ENCODE measurements at places on chromosomes 4 and X.

- no peak for DNase-seq
Observed at GRCh38 chr4:13963601-13964000, 336.1 kb upstream of the BOD1L1 start.

DNA sequence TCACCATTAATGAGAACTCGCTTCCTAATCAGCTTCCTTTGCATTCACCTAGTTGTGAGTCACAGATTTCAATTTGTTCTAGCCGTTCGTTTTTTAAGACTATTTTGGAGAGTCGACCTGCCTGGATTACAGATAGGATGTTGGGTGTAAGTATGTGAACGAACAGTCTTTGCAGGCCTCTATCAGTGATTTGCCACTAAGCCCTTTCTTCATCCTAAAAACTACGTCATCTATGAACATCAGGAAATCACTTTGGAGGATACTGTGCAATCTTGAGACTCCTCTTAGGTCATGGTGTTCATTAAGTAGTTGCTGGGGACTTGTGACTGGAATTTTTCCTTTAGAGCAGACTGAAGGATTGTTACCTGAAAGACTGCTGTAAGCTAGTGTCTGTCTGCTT lies 1.1 kb downstream of the POLA1 start:
- no peak for DNase-seq

DNA sequence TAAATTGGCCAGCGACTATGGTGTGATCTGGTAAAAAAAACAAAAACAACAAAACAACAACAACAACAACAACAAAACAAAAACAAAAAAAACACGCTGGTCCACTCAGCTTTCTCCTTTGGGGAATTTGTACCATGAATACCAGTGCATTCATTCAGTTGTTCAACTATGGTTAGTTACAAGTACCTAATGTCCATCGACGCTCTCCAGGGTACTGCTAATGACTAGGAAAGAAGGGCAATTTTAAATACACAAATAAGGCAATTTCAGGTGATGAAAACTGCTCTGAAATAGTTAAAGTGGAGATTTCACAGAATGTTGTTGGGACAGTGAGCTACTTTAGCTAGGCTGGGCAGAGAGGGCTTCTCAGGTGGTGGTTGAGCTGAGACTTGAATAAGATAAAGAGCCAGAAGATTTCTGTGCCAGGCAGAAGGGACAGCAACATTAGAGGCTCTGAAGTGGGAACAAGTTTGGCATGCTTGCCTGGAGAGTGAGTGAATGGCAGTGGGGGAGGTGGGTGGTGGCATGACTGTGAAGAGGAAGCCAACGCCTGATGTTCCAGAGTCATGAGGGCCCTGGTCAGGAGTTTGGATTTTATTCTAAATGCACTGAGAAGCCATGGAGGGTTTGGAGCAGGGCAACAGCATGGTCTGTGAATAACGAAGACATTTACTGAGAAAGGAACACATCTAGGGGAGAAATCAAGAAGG lies 45.9 kb upstream of the PGRMC2 start:
- no peak for DNase-seq

DNA sequence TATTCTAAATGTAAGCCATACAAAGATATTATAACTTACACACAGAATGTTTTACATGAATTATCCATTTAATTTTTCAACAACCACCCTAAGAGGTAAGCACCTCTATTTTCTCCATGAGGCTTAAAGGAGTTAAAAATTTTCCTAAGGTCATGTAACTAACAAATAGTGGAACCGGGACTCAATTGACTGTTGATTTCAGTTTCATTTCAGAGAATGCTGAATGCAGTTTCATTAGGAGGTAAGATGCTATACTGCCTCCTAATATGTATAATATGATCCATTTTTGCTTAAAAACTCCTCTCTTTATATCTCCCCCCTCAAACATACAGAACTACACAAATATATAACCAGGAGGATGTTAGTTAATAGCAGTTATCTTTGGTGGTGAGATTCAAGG lies 29.1 kb downstream of the PHKA1 start:
- no peak for DNase-seq

DNA sequence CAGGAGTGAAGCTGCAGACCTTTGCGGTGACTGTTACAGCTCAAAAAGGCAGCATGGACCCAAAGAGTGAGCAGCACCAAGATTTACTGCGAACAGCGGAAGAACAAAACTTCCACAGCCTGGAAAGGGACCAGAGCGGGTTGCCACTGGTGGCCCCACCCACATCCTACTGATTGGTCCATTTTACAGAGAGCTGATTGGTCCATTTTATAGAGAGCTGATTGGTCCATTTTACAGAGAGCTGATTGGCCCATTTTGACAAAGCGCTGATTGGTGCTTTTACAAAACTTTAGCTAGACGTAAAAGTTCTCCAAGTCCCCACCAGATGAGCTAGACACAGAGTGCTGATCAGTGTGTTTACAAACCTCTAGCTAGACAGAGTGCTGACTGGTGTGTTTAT lies 134.2 kb upstream of the FRG1 start:
- DNase-seq: no peak

DNA sequence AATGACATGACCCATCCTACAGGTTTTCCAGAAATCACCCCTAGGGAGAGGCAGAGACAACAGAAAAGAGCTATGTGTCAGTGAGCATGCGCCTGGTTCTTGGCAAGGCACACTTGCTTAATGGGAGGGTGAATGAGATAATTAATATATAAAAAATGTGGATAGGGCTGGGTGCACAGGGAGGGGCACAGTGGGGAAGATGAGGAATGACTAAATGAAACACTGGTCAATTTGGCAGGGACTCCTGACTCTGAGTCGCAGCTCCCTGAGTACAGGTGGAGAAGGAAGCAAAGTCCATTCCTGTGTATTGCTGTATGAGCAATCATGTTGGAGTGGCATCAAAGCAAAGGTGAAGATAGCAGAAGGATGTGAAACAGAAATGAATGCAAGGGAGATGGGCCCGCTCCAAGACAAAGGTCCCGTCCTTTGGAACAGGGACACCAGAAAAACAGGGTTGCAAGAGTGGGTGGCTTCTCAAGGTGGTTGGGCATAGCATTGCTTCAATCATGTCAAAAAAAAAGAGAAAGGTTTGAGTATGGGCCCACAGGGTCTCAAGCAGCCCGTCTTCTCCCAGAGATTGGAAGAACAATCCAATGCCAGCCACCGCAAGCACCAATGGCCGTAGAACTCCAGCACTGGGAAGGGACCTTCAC lies 278.4 kb upstream of the AGTR2 start:
- DNase-seq: no peak

GRCh38 chrX:47484885-47485284 lies 1.9 kb upstream of the ZNF41 start:
- no peak for DNase-seq

GRCh38 chr4:87651941-87652340 lies 1.9 kb downstream of the DMP1 start:
- no peak for DNase-seq

DNA sequence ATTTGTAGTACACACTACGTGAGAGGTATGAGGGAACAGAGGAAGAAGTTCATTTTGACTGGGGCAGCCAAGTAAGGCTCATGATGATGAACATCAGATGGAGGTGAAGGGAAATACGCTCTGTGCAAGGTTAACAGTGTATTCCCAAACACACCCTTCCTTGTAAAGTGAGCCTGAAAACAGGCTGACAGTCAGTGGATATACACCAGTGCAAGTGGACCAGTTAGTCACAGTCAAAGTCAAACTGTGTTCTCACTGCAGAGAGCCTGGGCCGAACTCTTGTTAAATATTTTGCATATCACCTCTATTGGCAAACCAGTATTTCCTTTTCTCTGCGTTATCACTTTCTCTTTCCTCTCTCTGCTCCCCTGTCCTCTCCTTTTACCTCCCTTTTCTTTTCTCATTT lies 23.4 kb upstream of the RHOH start:
- no peak for DNase-seq

DNA sequence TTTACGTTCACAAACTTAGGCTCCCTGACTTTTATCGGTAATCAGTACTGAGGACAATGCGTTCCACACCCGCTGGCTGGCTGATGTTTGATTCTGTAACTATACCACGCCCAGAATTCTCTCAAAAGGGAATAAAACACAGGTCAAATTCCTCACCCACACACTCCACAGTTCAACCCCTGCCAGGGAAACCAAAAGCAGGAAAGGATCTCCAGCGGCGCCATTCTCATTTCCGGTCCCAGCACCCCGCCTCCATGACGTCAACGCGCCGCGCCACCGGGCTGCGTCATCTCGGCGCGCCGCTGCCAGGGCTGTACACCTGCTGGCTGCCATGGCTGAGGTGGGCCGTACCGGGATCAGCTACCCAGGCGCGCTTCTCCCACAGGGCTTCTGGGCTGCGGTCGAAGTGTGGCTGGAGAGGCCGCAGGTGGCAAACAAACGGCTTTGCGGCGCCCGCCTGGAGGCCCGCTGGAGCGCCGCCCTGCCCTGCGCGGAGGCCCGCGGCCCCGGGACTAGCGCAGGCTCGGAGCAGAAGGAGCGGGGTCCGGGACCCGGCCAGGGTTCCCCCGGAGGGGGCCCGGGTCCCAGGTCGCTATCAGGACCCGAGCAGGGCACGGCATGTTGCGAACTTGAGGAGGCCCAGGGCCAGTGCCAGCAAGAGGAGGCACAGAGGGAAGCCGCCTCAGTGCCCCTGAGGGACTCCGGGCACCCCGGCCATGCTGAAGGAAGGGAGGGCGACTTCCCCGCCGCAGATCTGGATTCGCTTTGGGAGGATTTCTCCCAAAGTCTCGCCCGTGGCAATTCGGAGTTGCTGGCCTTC lies at the start of the genes ACOX3 and TRMT44:
ACOX3 (minus strand) TSS at position 232 of the 820 bp plus-strand sequence. CDS start 24,202 bp downstream, outside the sequence.
TRMT44 (plus strand) TSS at position 286 of the 820 bp plus-strand sequence; CDS start at position 332, 46 bp downstream.
- DNase-seq: peak; percentile 94

DNA sequence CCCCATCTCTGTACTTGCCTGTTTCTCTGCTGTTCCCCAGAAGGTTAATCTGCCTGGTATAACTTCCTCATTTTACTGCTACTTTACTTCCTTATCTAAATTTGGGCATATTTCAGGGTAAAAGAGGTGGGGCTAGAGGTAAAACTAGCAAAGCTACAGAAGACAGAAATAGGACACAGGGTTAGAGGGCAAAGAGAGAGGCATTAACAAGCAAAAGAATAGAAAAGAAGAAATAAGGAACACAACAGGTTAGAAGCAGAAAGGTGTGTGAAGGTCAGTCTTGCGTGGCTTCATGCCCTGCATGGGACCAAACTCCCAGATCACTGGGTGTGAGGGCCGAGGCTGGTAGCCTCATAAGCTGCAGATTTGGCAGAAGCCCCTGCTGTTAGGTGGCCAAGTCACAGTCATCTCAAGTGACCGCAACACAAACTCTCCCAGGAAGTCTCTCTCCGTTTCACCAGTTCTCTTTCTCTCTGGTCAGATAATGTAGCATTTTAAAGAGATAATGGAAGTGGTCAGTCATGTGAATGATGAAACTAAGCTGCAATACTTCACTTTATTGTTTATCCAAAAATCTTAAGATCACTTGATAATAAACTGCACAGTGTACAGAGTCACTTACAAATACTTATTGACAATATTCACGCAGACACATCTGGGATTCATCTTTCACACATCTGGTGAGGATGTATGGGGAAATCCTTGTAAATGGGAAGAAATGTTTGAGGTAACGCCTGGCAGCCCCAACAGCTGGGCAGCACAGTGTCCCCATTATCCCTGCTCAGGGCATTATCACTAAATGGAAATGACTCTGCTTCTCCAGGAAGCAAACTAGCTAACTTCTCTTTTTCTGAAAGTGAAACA lies 16.4 kb downstream of the TMEM154 start:
- no peak for DNase-seq

GRCh38 chr4:61521451-61521850 lies 321.3 kb downstream of the ADGRL3 start:
- no peak for DNase-seq

GRCh38 chrX:19245711-19246269 lies 97.9 kb upstream of the PDHA1 start:
- no peak for DNase-seq

DNA sequence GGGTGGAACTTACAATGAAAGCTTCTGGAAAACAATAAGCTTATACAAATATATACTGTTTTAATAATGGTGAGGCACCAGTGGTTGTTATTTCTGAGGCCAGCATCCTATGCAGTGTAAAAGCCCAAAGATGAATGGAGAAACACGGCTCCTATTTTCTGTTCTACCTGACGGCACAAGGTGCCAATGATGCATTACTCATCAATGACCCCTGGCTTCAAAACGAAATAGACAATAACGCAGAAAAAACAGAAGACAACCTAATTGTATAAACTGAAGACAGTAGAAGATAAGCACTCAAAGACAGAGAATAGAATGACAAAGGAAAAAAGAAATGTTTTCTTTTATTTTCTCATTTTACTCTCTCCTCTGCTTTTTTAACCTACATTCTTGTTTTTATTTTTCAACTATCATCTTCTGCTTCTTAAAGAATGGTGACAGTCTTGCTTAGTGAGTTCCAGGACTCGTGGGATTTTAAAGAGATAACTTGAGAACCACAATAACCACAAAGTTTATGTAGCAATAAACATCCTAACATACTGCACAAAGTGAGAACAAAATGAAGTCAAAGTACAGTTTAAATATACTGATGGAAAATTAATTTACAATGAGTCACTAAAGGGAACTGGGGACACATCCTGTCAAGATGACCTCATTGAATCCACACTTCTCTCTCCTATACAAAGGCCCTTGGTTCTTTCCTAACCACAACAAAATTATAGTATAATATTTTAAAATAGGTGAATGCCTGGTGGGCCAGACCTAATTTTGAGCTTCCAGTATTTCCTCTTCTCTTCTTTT lies 169.8 kb downstream of the BTC start:
- DNase-seq: no peak

Measured in stimulated activated CD8-positive, alpha-beta memory T cell treated with anti-CD3 and anti-CD28 coated beads, Interleukin-7, amount 100 ng/mL, for 24 hours (primary cell).